ENCODE measurements at places on chromosomes 6 and 20.

GRCh38 chr6:106334646-106335448 lies 9.3 kb upstream of the ATG5 start:
- peak; percentile 47 for DNase-seq

DNA sequence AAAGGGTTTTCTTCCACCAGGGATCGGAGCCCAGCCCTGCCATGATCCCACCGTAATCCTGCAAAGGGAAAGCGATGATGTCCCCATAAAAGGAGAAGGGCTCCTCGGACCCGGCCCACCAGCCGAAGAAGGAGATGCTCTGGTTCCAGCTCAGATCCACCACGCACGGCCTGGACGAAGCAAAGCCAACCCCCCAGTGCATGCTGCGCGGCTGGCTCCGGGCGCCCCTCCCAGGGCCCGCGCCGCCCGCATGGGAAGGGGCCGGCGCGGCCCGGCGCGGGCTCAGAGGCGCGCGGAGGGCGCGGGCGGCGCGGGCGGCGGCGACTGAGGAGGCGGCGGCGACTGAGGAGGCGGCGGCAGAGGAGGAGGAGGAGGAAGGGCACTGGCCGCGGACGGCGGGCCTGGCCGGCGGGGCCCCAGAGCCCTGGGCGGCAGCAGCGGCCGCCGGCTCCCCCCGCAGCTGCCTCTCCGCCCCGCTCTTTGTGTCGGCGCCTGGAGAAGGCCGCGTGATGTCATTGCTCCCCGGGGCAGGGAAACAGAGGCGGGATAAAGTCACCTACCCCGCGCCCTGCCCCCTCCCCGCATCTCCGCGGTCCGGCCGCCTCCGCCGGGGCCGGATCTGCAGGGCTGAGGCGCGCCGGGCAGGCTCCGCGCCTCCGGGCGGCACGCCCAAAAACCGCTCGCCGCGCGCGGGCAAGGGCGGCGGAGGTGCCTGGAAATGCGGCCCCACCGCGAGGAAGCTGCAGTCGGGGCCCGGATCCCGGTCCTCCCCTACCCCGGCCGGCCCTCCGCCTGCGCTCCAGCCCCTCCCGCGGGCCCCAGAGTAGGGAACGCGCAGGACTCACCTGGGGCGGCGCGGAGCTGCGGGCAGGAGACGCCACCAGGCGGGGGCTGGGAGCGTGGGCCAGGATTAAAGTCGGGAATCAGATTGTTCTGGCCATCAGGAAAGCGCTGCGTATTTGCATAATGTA lies at the start of gene FAXC:
Gene FAXC (minus strand): TSS at position 504 of the 971 bp plus-strand sequence. CDS start 302 bp downstream, at position 202.
- peak; percentile 72 for DNase-seq

DNA sequence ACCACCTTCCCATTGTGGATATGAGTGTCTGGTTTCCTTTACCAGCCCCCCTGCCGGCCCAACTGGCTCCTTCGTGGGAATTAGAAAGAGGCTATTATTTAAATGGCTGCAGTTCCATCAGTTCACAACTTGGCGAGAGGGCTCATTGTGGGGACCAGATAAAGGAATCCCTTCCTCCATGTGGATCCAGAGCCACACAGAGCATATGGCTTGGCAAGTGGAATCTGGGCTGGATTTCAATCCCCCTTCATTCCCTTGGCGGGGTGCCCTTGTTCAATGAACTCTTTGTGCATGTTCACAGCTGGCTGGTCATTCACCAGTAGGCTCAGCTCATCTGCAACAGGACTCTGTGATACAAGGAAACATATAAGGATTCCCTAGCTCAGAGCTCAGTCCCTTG lies 140.6 kb downstream of the OPN5 start:
- DNase-seq, result no peak

GRCh38 chr6:68046302-68046701 lies 588.8 kb upstream of the ADGRB3 start:
- no peak for DNase-seq

DNA sequence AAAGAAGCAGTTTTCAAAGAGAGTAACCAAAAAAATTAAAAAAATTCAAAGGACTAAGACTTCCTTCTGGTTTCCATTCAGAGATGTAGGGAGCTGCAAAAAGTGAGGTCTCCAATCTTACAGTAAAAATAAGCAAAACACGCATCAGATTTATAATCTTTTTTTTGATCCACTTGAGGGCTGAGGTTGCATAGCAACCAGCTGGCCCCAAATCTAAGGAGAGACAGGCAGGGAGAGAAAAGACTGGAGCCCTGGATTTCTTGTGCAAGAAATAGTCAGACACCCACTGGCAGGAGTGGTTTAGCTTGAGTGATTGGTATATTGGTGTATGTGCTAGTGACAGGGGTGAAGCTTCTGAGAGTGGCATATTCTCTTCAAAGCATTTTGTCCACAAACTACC lies 135.9 kb upstream of the FUT9 start:
- DNase-seq, result no peak
